ENCODE measurements at places on chromosomes 5 and 9.

GRCh38 chr5:151596828-151597539 is 5.9 kb upstream of the FAT2 start:
- no peak for DNase-seq

- DNase-seq, result no peak
Observed at GRCh38 chr9:112819635-112820496, 69.3 kb downstream of the SNX30 start.

DNA sequence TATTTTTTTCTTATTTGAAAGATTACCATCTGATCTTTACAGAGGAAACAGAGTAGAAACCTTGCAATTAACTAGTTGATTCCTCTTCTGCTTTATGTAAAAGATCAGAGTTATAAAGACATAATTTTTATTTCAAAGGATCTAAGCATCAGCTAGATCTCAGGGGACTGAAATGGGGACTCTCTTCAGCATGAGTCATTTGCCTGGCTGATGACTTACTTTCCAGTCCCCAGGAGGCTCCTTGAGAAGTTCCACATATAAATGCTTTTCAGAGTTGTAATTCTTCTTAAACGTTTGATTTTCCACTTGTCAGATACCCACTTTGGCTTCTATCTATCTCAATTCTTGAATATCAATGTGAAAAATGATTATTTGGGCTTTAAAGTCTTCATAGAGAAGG is 389.4 kb downstream of the RAB3C start:
- DNase-seq, result no peak

DNA sequence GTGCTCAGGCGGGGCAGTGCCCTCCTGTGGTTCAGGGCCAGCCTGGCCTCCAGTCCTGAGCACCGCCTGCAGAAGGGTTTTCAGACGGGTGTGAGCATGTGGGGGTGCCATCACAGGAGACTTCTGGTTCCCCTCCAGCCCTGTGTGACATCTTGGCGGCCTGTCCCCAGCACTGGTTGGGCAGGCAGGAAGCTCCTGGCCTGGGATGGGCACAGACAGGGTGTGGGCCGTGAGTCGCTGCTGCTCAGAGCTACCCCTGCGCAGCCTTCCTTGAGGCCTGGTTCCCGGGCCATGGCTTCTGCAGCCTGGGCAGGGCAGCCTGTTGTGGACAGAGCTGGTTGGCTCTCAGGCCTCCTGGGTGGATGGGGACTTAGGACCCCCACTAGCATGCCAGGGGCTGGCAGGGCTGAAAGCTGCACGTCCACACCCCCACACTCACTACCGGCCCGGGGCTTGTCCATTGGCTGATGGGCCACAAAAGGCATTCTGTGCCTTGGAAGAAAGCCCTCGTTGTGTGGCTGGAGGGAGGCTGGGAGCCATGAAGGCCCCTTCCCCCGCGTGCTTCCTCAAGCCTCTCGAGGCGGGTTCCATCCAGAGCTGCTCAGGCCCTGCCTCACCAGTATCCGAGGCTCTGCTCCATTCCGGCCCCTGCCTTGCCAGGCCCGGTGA is 58.7 kb downstream of the RXRA start:
- no peak for DNase-seq

- DNase-seq, result no peak
Observed at GRCh38 chr5:113510836-113511451, 2.5 kb upstream of the YTHDC2 start.

DNA sequence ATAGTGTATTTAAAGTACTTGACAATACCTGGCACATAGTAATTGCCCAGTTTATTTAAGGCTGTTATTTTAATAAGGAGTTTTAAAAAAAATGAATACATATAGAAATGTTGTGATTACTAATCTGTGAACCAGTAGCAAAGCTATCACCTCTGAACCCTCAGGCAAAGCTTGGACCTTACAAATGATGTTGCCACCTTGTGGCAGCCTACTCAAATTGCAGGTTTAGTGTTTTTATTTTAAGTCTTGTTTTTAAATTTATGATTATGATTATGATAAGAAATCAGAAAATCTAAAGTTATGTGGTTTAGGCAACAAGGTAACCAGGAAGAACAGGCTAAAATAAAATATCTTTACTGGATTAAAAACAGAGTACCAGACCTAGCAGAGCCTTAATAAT is 35.8 kb downstream of the PPARGC1B start:
- DNase-seq, result no peak

- DNase-seq, result no peak
Observed at GRCh38 chr9:116860509-116861120, 173.5 kb downstream of the TRIM32 start.

DNA sequence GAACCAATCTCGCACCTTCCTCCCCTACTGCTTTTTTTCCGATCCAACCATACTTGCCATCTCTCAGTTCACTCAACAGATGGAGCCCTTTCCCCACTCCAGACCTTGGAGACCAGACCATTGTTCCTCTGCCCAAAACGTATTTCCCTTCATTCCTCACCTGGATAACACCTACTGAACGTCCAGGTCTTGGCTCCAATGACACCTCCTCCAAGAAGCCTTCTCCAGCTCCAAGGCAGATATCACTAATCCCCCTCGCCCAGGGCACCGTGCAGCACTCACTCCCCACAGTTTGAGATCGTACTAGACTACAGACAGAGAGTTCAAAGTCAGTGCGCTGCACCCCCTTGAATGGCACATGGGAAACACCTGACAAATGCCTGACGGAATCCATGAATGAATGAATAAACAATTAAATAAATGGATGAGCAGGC is 47.1 kb upstream of the AKNA start:
- DNase-seq, result no peak

GRCh38 chr9:91852801-91853347 is 97.2 kb downstream of the ROR2 start:
- DNase-seq, result no peak

- DNase-seq, result no peak
Observed at GRCh38 chr5:6728011-6728794, 15.0 kb downstream of the TENT4A start.

DNA sequence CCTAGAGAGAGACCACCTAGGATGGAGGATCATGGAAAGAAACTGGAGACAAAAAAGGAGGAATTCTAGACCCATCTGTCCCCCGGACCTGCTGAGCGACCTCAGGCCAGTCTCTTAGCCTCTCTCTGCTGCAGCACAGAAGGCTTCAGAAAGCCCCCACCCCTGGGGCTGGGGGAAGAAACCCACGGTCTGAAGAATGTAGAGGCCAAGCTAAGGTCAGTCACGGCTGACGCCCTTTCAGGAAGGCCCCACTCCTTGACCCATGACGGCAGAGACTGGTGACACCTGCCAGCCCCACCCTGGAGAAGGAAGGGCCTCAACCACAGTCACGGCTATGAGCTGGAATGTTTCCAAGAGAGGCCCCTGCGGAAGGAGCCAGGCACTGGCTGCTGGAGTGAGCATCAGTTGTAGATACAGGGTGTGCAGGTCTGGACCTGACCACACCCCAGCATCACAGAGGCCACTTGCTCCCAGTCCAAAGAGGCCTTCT is 120.5 kb upstream of the BOD1 start:
- no peak for DNase-seq

GRCh38 chr5:41154491-41154890 is 58.8 kb downstream of the C6 start:
- DNase-seq, result no peak

GRCh38 chr5:143594902-143595818 is 191.7 kb upstream of the NR3C1 start:
- DNase-seq, result no peak

GRCh38 chr5:158471535-158471924 is 612.6 kb upstream of the CLINT1 start:
- DNase-seq, result no peak

- no peak for DNase-seq
Observed at GRCh38 chr5:174688441-174689354, 35.7 kb upstream of the MSX2 start.

GRCh38 chr5:114434396-114435219 is 72.7 kb downstream of the KCNN2 start:
- DNase-seq, result no peak

GRCh38 chr9:95007226-95007869 is 280.8 kb downstream of the AOPEP start:
- no peak for DNase-seq

- no peak for DNase-seq
Observed at GRCh38 chr9:116355153-116355921, 201.7 kb downstream of the PAPPA start.

DNA sequence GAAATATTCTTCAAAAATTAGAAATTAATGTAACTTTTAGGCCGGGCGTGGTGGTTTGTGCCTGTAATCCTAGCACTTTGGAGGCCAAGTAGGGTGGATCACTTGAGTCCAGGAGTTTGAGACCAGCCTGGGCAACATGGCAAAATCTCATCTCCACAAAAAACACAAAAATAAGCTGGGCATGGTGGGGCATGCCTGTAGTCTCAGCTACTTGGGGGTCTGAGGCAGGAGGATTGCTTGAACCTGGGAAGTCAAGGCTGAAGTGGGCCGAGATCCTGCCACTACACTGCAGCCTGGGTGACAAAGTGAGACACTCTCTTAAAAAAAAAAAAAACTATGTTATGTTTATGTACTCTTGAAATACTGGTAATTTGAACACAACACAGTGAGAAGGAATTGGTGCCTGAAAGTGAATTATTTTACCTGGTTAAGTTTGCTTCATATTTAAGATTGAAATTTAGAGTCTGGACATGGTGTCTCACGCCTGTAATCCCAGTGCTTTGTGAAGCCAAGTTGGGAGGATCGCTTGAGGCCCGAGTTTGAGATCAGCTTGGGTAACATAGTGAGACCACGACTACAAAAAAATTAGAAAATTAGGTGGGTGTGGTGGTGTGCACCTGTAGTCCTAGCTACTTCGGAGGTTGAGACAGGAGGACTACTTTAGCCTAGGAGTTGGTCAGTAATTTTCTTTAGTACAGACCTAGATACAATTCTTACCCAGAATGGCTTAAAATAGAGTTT is 15.0 kb downstream of the ARRDC3 start:
- no peak for DNase-seq

- DNase-seq, result no peak
Observed at GRCh38 chr9:121770415-121771273, 119.2 kb downstream of the DAB2IP start.

GRCh38 chr9:97558701-97559101 is 57.2 kb downstream of the TMOD1 start:
- DNase-seq, result no peak

All from activated CD8-positive, alpha-beta memory T cell treated with anti-CD3 and anti-CD28 coated beads for 1 hour (primary cell).